ENCODE measurements at places on chromosomes 4 and X.

DNA sequence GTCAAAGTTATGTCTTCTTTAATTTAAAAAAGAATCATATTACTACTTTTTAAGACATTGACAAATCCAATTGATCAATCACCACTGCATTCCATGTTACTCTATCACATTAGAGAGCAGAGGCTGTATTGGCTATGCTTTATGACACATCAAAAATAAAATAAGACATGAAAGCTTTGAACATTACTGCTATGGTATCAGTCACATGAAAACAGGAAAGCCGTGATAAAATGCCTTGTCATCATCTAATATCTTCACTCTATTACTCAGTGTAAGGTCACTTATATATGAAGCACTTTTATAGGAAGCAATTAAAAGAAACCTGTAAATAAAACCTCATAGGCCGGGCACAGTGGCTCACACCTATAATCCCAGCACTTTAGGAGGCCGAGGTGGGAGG is 27.7 kb upstream of the CEP135 start:
- DNase-seq: no peak

DNA sequence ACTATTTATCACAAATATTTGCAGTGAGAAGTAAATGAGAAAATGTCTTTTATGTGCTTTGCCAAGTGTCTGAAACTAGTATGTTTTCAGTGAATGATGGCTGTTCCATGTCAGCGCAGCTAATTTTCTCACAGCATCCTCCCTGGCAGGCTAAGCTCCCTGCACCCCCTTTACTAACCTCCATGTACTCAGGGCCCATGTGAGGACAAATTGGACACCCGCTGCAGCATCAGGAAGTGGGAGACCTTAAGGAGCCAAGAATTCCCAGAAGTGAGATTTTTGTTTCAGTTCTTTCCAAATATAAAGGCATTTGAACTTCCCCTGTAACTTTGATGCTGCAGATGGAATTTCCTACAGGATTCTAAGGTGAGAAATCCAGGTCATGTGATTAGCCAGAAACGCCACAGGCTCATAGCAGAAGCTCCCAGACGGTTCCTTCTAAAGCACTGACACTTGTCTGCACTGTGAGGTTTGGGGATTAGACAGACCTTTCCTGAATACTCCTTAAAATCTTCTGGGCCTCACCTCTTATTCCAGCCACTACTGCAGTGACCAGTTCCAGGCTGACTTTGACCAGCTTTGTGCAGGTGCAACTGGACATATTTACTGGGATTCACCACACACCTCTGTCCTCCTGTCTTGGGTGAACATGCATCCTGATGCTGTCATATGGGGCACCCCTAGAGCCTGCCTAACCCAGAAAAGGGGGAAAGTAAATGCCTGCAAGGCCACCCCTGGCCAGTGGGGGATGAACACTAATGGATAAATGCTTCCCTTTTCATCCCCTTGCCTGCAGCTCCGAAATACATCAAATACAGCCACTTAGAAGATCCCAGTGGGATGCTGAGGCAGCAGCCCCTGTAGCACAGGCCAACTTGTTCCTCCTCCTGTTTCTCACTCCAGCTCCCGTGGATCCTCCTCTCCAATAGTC is 45.9 kb downstream of the LGI2 start:
- DNase-seq: no peak

GRCh38 chrX:23699636-23700194 is 32.4 kb downstream of the PRDX4 start:
- DNase-seq: no peak

DNA sequence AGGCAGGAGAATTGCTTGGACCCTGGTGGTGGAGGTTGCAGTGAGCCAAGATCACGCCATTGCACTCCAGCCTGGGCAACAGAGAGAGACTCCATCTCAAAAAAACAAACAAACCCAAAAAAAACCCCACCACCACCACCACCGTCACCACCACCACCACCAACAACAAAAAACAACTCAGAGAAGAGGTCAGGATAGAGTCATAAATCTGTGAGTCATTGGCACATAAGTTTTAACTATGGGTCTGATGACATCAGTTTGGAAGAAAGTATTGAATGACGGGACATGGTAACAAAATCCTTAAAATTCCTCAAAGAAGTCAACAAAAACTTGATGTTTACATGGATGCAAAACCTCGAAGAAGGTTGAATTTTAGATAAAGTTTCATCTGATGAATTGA is 288.0 kb upstream of the SFRP2 start:
- no peak for DNase-seq

DNA sequence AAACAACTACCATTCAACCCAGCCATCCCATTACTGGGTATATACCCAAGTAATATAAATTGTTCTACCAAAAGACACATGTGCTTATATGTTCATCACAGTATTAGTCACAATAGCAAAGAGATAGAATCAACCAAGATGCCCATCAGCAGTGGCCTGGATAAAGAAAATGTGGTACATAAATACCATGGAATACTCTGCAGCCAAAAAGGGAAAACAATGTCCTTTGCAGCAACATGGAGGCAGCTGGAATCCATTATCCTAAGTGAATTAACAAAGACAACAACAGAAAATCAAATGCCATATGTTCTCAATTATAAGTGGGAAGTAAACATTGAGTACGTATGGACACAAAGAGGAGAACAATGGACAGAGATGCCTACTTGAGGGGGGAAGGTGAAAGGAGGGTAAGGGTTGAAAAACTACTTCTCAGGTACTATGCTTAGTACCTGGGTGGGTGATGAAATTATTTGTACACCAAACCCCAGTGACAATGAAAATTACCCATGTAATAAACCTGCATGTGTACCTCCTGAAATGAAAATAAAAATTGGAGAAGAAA is 632.1 kb upstream of the AADAT start:
- DNase-seq: no peak

DNA sequence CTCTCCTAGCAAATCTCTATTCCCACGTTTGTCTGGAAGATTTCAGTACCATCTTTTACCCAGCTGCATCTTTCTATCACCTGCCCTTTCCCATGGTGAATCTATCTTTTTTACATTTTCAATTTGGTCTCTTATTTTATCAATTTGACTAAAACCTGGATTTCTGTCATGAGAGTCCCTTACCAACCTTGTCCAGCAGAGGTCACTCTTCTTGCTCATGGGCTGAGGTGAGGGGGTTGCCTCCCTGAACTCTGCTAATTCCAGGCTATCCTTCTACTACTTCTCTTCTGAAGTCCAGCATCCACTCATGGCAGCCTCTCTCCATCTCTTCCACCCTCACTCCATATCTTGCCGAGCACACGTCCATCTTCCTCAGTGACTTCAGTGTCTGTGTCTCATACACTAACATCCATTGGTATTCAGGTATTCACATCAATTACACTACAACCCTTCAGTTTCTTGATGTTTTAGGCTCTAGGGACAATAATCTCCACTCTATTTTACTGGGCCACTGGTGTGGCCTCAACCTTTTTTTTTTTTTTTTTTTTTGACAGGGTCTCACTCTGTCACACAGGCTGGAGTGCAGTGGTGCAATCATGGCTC is 17.8 kb upstream of the ZNF827 start:
- DNase-seq: peak; percentile 40

- no peak for DNase-seq
Observed at GRCh38 chr4:123476089-123476488, 79.5 kb downstream of the SPRY1 start.

GRCh38 chr4:127419431-127419830 is 213.3 kb upstream of the INTU start:
- no peak for DNase-seq

GRCh38 chrX:48996969-48997368 is 5.1 kb downstream of the GRIPAP1 start:
- no peak for DNase-seq

GRCh38 chr4:153141238-153141637 is 63.0 kb upstream of the TRIM2 start:
- no peak for DNase-seq

DNA sequence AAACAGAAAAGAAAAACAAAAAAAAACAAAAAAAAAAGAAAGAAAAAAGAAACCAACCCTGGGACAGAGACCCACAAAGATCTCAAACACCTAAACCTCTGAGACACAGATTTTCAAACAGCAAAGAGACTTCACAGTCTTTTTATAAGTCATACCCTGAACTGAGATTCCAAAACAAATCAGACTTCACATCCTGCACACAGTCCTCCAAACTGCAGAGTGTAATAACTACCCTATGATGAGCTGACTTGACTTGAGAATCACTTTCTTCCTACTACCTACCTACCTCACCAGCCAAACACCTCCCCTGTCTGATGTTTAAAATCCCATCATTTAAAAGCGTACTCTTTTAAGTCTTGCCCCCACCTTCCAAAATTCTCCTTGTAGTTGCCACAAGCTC is 25.2 kb upstream of the GLOD5 start:
- no peak for DNase-seq

- DNase-seq: no peak
Observed at GRCh38 chr4:105274504-105274903, 127.8 kb downstream of the TET2 start.

DNA sequence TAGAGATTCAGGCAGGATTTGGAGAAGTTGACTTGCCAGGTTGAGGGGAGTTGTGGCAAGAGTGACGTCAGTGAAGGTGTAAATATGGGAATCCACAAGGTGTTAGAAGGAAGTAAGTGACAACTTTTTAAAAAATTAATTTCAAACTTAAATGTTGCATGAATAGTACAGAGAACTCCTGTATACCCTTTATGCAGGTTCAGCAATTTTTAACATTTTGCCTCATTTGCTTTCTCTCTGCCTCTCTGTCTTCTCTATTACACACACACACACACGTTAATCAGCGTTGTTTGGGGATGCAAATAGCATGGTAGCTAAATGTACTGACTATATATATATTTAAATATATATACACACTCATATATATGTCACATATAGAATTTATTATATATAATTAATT is 273.7 kb downstream of the SMARCA1 start:
- no peak for DNase-seq

DNA sequence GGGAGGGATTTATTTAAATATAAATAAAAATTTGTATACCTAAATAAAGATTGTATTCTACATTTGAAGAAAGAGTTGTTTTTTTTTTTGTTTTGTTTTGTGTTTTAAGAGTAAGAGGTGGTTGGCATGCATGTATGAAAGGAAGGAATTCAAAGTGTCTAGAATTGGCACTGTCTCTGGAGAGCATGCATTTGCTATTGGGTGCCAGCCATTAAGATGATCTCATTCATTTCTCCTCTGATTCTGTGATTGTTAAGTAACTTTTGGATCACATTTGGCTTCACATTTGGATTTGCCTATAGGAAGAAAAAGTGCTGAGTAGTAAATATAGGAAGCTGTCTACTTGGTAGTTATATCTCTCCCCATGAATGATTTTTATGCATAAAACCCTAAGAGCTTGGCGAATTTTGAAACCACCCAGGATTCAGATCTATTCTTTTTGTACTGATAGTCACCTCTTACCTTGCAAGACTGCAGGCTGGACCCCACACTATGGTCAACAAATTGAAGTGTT is 7.8 kb upstream of the BOD1L1 start:
- no peak for DNase-seq

GRCh38 chrX:128897621-128898020 is 625.7 kb downstream of the SMARCA1 start:
- DNase-seq: no peak

GRCh38 chrX:13420545-13421183 is 100.8 kb upstream of the ATXN3L start:
- DNase-seq: no peak

GRCh38 chrX:138692591-138692990 is 18.9 kb downstream of the FGF13 start:
- DNase-seq: no peak

GRCh38 chr4:143023239-143023918 is 161.3 kb upstream of the USP38 start:
- DNase-seq: no peak

DNA sequence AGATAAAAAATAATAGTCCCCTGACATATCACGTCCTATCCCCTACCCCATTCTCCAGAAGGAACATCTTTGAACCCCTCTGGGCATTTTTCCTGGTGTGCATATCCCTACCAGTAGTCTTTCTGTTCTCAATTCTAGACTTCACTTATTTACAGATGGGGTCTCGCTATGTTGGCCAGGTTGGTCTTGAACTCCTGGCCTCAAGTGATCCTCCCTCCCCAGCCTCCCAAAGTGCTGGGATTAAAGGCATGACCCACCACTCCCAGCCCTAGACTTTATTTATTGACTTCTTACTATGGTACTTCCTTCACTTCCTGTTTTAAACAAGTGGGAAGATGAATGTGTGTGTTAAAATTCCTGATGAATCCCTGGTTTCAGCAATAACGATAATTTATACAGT is 612 bp upstream of the RRAGB start:
- DNase-seq: no peak

- DNase-seq: no peak
Observed at GRCh38 chrX:153885208-153885787, 675 bp downstream of the L1CAM start.

DNA sequence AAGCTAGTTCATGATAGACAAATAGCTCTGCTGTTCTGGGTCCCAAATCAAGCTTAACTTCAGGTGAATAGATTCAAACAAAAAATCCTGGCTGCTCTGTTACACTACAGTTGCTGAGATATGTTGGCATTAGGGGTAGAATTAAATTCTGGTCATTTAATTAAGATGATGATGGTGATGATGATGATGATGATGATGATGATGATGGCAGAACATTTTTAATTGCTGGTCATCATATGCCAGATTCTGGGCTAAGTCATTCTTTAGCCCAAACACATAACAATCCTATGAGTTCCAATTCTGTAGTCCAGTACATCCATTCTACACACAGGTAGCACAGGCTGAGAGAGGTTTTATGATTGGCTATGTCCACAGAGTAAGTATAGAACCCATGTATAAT is 741.5 kb downstream of the STIM2 start:
- no peak for DNase-seq

GRCh38 chr4:169346840-169347239 is 76.1 kb upstream of the SH3RF1 start:
- DNase-seq: no peak

DNA sequence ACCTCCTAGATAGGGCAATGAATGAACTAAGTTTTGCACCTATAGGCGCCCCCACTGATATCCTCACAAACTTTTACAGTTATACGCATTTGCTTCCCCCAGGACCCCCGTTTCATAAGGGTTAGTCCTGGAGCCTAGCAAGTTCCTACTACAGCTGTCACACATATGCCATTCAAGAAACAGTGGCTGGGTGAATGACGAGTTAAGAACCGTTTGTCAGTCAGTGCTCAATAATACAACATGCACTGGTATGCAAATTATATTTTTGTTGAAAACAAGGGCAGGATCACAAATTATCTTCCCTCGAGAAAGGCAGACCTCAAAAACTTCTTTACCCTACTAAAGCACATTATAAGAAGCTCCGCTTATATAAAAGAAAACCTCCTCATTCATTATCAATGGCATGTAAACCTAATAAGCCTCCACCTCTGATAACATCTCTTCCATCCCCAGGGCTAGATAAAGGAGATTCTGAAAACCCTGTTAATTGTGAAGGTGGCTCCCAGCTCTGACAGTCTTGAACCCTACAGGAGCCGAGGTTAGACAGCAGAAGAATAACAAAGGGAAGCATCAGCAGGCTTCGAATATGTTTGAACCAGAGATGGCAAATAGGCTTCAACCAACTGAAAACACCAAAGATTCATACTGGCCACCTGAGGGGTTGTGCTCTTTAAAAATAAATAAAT is 40.3 kb downstream of the AFAP1 start:
- no peak for DNase-seq

- no peak for DNase-seq
Observed at GRCh38 chrX:95949588-95949987, 735.1 kb upstream of the DIAPH2 start.

All from H4 (cell line).